ENCODE measurements at places on chromosomes 11 and 22.

DNA sequence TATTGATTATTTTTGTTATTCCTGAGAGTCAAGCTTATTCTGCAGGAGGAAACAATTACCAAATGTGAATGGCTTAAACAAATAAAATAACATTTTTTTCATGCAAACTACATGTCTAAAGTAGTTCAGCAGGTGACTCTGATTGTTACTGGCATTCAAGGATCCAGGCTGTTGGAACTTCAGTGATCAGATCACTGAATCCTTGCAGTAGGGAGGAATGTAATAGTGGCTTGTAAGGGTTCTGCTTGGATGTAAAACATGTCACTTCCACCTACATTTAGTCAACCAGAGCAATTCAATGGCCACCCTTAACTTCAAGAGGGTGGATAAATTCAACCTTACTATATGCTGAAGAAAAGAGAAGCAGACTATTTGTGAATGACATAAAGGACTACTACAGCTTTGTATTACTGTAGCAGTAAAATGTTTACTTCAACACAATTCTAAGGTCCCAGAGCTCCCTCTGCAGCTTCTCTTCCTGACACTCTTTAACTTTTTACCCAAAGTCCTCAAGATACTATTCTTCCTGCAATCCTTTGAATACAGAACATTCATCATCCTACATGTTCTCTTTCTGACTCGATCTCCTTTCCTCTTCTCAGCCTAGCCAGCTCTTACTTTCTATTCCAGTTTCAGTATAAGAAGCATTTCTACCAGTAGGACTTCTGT lies 284.0 kb downstream of the LRRC4C start:
- no peak for DNase-seq

DNA sequence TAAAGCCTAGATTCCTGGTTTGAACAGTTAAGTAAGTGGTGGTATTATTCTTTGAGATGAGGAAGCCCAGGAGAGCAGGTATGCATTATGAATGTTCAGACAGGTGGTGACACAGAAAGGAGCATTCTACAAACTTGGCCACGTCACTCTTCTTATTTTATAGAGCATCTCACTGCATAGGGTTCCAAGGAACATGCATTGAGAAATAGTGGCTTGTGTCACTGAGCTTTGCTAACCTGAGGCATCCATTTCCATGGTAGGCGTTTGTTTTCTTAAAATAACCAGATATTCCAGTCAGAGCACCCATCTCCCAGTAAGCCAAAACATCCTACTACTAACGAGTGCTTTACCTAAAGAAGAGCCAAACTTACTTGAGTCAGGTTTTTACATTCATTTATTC lies 169.7 kb downstream of the NAV2 start:
- DNase-seq = no peak

GRCh38 chr11:116409238-116409637 lies 363.5 kb downstream of the BUD13 start:
- no peak for DNase-seq

DNA sequence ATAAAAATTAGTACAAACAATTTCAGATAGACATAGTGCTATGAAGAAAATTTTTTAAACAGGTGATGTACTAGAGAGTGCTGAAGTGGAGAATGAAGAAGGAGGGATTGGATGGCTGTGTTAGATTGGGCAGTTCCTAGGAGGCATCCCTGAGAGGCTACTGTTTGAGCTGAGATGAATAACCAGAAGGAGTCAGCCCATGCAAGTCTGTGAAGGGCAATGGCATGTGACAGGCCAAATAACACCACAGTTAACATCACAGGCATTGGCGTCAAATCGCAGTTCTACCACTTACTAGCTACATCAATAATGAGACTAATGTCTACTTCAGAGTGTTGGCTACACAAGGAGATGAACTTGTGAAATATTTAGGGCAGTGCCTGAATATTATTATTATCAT lies 35.4 kb downstream of the HORMAD2 start:
- DNase-seq = no peak

GRCh38 chr11:134060316-134060715 lies 8.6 kb upstream of the JAM3 start:
- DNase-seq = no peak

DNA sequence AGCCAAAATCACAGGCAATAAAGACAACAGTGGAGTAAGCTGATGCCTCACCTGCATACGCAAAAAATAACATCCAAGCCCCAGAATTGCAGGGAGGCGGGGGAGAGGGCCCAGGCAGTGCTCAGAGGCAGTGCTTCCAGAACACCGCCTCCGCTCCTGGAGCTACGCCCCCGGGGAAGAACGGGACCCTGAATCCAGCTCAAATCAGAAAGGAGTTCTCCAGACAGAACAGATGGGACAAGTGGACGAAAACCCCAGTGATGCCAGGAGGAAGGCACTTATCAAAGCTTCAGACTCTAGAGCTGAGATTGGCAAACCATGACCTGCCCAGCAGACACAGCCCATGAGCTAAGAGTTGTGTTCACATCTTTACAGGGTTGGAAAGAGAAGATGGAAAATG lies 683.9 kb downstream of the TBC1D22A start:
- no peak for DNase-seq

- DNase-seq = peak; percentile 52
Measured at GRCh38 chr11:32068134-32068870, 22.6 kb upstream of the RCN1 start.

DNA sequence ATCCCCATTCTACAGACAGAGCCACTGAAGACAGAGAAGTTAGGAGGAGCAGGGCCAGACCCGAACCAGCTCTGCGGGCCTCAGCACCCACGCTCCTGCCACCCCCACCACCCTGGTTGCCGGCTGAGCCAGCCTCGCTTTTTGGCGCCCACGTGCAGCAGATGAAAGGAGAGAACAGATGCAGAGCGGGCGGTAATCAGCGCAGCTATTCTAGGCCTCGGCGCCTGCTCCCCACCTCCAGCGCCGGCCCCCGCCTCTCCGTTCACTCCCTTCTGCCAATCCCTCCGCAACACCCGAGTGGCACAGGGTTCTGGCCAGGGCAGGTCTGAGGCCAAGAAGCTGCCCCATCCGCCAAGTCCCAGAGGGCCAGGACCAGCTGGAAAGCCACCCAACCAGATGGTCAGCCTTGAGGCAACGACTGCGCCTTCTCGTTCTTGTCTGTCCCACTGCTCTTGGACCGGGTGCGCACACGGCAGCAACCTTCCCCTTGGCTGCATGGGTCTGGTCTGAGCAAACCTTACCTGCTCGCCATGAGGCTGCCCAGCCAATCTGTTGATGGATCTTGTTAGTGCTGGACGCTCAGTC lies 16.8 kb downstream of the DNAL4 start:
- no peak for DNase-seq

GRCh38 chr11:130269326-130269943 lies 45.3 kb downstream of the ZBTB44 start:
- no peak for DNase-seq

DNA sequence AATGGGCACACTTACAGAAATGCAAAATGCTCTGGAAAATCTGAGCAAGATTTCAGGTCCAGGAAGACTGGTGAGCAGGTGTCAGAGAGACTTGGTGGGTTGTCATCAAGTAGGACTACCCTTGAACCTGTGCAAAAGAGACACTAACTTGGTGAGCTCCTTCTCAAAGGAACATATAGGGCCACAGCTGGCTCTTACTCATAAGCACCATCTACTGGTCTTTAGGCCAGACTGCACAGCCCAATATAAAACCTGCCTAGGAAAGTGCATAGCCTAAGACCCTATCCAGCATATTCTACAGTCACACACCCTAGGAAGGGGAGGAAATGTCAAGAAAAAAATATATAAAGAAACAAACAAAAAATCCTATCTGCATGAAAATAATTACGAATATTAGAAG lies 18.2 kb upstream of the OR10W1 start:
- DNase-seq = peak; percentile 32

GRCh38 chr11:88521399-88521798 lies 183.9 kb upstream of the CTSC start:
- no peak for DNase-seq

DNA sequence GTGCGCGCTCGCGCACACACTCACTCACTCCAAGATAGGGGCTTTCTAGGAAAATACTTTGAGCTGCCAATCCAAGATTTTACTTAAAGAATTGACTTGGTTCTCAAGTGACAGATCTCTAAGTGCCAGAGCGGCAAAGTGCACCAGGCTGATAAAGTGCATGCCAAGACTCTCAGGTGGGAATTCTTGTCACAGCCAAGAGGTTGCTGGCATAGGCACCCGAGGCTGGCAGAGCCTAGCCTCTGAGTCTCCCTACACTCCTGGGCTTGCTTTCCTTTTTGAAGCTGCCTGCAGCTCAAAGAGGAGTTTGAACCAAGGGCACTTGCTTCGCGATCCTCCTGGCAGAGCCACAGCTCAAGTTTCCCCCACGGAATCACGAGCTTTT lies 2.5 kb upstream of the ADM start:
- DNase-seq = no peak

DNA sequence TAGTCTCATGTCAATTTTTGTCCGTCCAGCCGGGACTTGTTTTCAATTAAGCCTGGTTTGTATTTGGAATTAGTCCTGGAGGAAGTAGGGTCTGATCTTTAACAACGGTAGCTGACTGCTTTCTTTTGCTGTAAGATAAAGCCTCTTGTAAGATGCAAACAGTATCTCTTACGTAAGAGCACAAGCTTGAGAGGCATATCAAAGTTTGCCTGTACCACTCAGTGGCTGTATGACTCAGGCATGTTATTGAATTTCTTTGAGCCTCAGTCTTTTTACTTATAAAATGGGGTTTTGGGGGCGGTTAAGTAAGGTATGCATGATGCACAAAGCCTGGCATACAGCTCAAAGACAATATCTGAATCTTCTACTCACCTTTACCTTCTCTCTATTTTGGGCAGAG lies 198.4 kb upstream of the NARS2 start:
- DNase-seq = no peak

DNA sequence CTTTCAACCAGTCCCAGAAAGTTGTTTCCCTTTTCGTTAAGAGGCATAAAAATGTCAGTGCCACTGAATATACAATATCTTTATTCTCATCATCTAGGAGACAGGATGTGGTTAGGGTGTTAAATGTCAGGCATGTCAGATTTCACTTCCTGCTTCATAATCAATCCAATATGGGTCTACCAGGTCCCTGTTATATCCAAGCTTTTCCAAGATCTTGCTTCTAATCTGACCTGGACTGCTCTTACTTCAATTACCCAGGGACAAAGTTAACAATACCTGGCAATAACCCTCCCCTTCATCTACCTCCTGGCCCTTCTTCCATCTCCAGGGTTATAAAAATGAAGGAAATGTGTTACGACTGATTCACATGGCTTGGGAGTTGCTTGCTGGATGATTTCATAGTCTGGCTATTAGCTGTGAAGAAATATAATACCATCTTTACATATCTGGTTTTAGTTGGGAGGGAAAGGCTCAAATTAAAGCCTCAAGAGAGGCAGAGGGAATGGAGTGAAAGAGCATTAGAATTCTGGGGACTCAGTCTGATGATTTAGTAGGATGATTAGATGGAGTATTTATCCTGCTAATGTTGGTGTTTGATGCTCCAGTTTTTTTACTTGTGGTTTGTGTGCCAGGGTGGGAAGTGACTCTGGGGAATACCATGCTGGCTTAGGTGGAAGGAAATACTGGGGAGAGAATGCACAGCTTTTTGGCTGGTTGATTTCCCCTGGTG lies 534.3 kb downstream of the ETS1 start:
- DNase-seq = peak; percentile 75

- DNase-seq = peak; percentile 59
Measured at GRCh38 chr11:8068605-8069221, 12.3 kb upstream of the TUB start.

GRCh38 chr11:112627588-112628045 lies 333.6 kb upstream of the NCAM1 start:
- DNase-seq = no peak

DNA sequence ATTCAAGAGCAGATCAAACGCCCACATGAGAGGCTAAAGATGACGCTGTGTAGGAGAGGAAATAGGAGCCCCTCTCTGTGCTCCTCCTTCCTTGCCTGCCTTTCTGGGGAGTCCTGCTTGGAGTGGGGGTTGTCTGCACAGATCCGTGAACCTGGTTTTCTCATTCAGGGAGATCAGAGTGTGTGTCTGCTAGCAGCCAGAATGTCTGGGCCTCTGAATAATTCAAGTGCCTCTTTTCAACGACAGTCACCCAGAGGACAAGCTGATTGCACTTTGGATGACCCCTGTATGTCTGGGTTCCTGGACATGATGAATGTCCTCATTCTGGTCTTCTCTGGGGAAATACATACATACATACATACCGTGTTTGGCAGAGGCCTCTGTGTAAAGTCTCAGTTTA lies 592.5 kb upstream of the B3GAT1 start:
- DNase-seq = no peak

DNA sequence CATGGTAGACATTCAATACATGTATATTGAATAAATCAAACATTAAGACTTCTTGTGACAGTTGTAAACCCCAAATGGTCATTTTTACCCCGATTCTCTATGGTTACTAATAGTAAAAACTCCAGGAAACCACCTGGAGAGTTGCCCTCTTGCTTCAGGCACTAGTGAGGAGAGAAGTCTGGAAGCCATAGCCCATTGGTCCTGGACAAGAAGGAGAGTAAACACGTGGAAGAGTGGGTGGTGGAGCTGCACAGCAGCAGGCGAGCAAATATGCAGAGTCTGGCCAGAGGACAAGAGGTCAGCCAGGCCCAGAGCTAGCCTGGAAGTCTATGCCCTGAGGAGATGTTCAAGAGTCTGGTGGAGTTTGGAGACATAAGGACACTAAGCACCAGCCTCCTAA lies 17.7 kb downstream of the DCHS1 start:
- DNase-seq = peak; percentile 91

DNA sequence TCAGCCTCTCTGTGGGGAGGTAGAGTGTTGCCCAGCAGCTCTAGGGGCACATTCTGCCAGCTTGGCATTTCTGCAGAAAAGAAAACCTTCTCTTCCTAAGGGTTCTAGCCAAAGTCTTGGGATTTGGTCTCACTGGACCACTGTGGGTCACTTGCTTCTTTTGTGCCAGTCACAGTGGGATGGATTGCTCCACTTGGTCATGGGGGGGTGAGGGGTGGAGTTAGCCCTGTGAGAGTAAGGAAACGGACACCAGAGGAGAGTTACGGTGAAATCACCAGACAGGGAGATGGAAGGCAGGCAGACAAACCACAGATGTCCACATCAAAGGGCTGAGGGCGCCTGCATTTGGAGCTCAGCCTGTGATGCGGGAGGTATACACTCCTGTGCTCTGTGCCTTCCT lies 10.8 kb downstream of the SGSM1 start:
- no peak for DNase-seq

GRCh38 chr11:92533657-92534335 lies 309.2 kb downstream of the FAT3 start:
- DNase-seq = no peak

DNA sequence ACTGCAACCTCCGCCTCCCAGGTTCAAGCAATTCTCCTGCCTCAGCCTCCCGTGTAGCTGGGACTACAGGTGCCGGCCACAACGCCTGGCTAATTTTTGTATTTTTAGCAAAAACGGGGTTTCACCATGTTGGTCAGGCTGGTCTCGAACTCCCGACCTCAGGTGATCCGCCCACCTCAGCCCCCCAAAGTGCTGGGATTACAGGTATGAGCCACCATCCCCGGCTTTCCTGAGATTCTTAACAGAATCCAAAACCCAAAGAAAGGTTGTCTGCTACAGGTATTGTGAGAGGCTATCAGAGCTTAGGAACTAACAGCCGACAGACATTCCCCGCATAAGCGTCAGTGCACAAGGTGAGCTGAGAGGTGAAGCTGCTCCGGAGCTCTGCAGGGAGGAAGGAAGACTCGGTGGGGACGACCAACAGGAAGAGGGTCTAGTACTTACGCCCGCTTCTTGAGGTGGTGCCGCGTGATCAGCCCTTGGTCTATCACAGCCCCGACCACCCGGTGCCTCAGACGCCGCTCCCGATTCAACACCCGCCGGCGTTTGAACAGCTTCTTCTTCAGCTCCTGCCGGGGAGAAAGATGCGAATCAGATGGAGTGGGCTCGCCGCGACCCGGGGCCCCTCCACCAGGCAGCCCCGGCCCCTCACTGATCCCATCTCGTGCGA lies 470 bp downstream of the C11orf98 start:
- DNase-seq = no peak
